ENCODE measurements at places on chromosomes 6 and 20.

- no peak for DNase-seq
Observed at GRCh38 chr6:167235005-167235404, 56.1 kb upstream of the UNC93A start.

DNA sequence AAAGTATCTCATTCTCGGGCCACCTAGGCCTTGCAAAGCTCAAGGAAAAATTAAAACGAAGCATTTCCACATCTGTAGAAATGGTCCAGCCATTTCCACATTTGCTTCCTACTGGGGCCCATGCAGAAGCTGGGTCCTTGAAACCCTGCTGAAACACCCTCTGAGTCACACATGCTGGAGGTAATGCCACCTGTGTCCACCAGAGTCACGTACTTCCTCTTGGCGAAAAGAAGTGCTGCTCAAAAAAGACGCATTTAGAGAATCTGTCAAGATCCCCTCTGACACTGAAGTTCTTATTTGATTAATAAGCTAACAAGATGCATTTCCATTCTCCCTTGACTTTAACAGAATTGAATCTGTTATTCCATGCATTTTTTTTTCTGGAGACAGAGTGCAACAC is 423.2 kb downstream of the PREX1 start:
- DNase-seq: no peak

- no peak for DNase-seq
Observed at GRCh38 chr20:25054995-25055629, 2.8 kb downstream of the ACSS1 start.

DNA sequence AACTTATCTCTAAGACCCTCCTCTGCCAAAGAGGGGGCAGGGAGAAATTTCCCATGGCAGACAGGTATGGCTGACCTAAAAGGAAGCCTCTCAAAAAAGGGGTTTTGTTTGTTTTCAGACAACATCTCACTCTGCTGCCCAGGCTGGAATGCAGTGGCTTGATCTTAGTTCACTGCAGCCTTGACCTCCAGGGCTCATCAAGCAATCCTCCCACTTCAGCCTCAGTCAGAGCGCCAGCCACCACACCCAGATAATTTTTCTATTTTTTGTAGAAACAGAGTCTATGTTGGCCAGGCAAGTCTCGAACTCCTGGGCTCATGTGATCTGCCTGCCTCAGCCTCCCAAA is 3.8 kb downstream of the EZR start:
- DNase-seq: no peak

- DNase-seq: no peak
Observed at GRCh38 chr20:43032459-43032858, 157.2 kb downstream of the PTPRT start.

GRCh38 chr6:24901698-24902328 is 33.9 kb downstream of the RIPOR2 start:
- DNase-seq: no peak

- no peak for DNase-seq
Observed at GRCh38 chr6:90829311-90829710, 242.4 kb upstream of the MAP3K7 start.

GRCh38 chr20:20425823-20426654 is 58.1 kb downstream of the INSM1 start:
- no peak for DNase-seq

All from B cell (primary cell).